ENCODE measurements at places on chromosomes 1 and 21.

DNA sequence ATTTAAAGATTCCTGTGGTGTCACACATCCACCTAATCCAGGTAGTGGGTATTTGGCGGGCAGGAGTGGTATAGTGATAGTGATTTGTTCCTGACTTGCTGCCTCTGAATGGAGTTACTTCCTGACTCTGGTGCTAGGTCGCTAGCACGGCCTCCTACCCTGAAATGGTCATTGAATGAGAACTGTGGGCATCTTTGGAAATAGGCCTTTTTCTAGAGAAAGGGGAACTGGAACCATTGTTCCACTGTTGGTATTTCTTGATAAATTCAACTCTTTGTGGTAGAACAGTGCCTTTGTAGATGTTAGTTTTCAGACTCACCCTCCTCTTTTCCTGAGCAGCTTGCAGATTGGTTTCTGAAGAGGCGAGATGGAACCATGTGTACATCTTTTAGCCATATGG lies 1.5 kb downstream of the QSOX1 start:
- DNase-seq = no peak

- DNase-seq = no peak
These were observed 35.8 kb downstream of the PTPRF start for GRCh38 chr1:43566382-43567044.

- no peak for DNase-seq
These were observed 29.9 kb downstream of the BCAR3 start for GRCh38 chr1:93651695-93652094.

GRCh38 chr1:209134001-209134400 lies 449.5 kb upstream of the CAMK1G start:
- no peak for DNase-seq

DNA sequence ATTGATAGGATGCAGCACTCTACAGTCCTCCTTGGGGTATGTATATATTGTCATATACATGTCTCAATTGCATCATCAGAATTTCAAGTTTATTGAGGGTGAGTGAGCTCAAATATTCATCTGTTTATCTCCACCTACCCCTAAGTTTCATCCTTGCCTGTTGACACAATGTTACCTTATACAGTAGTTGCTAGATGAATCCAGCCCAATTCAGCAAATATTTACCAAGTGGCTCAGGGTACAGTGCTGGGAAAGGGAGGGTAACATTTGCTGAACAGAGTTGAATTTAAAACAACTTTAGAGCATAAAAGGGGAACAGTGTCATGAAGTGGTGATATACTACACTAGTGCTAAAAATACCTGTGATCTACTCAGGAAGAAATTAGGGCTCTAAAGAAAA lies 14.4 kb downstream of the ELAVL4 start:
- peak; percentile 2 for DNase-seq

DNA sequence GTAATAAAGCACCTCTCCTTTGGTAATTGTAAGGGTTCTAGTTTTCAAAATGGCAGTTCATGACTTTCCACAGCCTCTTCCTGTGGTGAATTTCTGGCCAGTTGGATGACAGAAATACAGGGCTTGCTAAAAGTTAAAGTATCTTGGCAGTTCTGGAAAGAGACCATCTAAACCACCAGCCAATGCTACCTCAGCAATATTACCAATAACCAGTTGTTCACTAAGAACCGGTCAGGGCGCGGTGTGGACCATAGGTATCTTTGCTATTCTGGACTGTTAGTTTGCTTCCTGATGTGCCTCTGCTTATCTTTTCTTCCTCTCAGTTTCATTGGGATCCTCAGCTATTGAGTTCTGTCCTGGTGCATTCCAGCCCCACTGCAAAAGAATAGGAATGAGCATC lies 124.7 kb downstream of the HS2ST1 start:
- DNase-seq = no peak

- DNase-seq = no peak
These were observed 6.2 kb downstream of the HSD11B1 start for GRCh38 chr1:209710847-209711246.

DNA sequence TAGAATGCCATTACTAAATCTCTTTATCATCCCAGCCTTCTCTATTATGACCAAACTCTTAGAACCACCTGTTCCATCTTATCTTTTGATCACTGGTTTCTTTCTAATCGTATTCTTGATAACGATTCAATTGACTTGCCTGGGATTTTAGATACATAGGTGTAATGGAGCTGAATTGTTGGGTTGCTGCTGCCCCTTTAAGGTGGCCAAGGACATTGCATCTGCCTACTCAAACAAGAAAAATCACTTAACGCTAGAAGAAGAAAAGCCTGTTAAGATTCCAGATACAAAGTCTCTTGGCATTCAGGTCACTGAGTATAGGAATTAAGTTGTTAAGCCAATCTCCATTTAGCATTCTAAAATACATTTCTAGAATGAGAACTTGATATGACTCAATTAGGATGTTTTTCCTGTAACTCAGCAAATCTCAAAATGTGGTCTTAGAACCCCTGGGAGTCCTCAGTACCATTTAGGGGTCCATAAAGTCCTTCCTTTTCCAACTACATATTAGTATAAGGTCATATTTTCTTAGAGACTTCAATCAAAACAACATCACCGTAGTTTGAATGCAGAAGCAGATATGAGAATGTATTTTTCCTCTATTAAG lies 12.4 kb downstream of the NEXN start:
- peak; percentile 42 for DNase-seq

DNA sequence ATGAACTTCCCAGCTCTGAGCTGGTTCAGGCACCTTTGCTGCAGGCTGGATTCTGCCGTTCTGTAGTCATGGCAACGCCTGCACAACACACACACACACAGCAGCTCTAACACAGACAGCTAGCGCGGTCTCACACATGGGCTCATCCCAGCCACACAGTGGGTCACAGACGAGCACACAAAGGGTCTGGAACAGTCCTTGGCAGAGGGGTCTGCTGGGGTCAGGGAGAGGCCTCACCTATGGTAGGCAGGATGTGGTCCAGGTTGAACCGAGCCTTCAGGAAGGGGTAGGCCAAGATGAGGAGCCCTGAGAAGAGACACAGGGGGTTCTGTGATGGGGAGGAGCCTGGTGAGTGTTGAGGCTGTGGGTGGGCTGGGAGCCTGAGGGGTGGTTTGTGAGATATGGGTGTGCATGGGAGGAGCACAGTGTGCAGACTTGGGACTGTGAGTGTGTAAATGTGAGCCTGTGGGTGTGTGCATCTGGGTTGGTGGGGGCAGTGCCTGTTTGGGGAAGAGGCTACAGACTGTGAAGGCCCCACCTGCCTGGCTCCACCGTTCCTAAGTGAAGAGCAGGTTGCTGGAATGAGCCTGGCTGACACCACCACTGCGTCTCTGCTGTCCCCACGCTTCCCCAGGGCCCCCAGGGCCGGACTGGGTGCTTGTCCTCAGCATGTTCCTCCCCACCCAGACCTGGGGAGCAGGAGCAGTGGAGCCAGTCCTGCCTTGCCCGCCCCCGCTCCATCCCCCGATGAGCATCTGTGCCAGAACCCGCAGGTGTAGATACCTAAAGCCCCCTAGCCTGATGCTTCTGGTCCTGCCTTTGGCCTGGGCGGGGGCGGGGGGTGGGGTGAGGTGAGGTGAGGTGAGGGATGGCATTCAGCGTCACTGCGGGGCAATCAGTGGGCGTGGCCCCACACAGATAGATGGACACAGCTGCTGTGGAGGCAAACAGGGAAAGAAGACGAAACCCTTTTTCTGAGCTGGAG lies 1.5 kb downstream of the KNCN start:
- DNase-seq = peak; percentile 24

DNA sequence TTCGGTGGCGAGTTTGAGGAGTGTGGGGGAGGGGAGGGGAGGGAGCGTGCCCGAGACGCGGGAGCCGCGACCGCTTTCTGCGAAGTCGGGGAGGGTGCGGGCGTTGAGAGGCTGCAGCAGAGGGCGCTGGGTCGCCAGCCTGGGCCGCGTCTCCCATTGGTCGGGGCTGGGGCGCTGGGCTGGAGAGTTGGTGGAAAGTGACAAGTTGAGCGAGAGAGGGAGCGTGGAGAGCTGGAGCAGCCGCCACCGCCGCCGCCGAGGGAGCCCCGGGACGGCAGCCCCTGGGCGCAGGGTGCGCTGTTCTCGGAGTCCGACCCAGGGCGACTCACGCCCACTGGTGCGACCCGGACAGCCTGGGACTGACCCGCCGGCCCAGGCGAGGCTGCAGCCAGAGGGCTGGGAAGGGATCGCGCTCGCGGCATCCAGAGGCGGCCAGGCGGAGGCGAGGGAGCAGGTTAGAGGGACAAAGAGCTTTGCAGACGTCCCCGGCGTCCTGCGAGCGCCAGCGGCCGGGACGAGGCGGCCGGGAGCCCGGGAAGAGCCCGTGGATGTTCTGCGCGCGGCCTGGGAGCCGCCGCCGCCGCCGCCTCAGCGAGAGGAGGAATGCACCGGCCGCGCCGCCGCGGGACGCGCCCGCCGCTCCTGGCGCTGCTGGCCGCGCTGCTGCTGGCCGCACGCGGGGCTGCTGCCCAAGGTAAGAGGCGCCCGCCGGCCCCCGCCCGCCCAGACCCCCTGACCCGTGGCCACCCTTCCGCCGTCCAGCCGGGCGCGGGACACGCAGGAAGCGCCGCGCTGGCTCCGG lies at the start of gene ROR1:
TSS of gene ROR1 (plus strand) at position 203 of the 802 bp plus-strand sequence.
- peak; percentile 60 for DNase-seq

- no peak for DNase-seq
These were observed 69.2 kb upstream of the GJA8 start for GRCh38 chr1:147833231-147833860.

DNA sequence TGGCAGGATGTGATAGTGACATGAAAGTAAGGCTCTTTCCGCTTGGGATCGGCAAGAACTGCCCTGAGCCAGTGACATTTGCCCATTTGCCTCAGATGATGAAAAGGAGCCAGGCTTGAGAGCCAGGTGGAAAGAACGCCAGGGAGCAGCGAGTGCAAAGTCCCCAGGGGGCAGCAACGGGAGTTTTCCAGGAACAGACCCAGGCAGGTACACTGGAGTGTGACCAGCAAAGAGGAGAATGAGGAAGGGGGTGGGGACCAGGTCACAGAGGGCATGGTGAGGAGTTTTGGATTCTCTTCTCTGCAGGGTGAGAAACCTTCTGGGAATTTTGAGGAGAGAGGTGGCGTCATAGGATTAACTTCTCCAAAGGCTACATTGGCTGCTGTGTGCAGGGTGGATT lies 10.8 kb upstream of the ETS2 start:
- no peak for DNase-seq

DNA sequence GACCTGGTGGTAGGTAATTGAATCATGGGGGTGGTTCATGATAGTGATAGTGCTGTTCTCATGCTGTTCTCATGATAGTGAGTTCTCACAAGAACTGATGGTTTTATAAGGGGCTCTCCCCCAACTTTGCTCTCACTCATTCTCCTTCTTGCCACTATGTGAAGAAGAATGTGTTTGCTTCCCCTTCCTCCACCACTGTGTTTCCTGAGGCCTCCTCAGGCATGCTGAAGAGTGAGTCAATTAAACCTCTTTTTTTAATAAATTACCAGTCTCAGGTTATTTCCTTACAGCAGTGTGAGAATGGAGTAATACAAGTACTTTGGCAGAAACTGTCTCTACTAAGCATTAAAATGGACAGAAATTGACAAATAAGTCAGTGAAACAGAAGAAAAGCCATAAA lies 21.6 kb downstream of the RAB3GAP2 start:
- DNase-seq = no peak

GRCh38 chr1:98500324-98500723 lies 161.2 kb upstream of the SNX7 start:
- no peak for DNase-seq

GRCh38 chr1:238408737-238409136 lies 518.0 kb upstream of the ZP4 start:
- DNase-seq = no peak

- no peak for DNase-seq
These were observed 6.4 kb downstream of the DSCAM start for GRCh38 chr21:40840401-40841125.

DNA sequence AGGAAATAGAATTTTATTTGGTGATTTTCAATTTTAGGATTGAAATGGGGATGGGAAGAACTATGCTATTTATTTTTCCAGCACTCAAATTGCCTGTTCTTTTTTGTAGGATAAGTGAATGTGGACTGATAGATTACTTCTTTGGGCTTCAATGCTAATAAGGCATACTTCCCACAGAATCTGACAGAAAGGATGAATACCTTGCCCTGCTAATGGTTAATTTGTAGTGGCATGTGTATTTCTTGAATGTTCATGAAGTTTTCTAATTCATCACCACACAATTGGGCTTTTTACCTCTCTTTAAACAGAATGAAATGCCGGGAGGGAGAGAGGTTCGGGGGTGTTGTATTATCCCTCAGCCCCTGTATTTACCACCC lies 369.1 kb upstream of the ADGRL2 start:
- DNase-seq = no peak

DNA sequence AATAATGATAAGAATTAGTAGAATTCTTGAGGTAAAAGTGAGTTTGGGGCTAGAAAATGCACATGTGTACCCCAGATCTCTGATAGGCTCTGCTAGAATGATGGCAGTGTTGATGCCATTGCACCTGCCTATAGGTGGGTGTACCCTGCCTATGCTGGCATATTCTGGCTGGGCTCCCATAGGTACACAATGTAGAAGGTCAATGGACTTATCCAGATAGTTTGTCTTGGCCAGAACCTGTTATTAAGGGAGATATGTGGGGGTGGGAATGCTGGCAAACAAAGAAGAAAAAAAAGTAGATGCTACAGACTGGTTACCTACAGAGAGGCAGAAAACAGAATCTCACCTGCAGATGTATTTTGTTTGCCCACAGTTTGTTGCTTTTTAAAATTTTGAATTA lies 14.1 kb upstream of the KLHDC8A start:
- no peak for DNase-seq

GRCh38 chr1:28056129-28056925 lies 32.1 kb downstream of the EYA3 start:
- no peak for DNase-seq

DNA sequence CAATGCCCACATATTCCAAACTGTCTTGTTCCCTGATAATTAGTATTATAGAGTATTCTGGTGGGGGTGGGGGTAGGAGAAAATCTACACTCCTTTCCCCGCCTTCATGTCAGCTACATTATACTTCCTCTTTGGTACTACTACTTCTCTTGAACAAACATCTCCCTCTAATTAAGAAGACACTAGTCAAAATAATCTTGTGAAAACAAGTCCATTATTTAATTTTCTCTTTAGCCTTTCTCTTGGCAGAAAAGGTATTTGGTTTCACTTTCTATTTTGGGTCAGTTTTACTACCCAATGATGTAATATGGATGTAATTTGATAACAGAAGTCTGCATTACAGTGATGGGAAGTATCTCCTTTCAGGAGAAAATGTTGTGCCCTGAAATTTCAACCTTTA lies 22.5 kb downstream of the NTMT2 start:
- no peak for DNase-seq

- DNase-seq = no peak
These were observed 12.3 kb upstream of the ALPL start for GRCh38 chr1:21496886-21497285.

GRCh38 chr1:33097137-33097611 lies 16.2 kb downstream of the AZIN2 start:
- DNase-seq = no peak
